Dorsolateral prefrontal cortex (tissue), 122 donors: ENCODE measurements at places on chromosomes 5 and 9. TPM values are rescaled to one million over a fixed set of nuclear protein-coding genes. Genes with fewer than 3 reads are reported as not detected.

DNA sequence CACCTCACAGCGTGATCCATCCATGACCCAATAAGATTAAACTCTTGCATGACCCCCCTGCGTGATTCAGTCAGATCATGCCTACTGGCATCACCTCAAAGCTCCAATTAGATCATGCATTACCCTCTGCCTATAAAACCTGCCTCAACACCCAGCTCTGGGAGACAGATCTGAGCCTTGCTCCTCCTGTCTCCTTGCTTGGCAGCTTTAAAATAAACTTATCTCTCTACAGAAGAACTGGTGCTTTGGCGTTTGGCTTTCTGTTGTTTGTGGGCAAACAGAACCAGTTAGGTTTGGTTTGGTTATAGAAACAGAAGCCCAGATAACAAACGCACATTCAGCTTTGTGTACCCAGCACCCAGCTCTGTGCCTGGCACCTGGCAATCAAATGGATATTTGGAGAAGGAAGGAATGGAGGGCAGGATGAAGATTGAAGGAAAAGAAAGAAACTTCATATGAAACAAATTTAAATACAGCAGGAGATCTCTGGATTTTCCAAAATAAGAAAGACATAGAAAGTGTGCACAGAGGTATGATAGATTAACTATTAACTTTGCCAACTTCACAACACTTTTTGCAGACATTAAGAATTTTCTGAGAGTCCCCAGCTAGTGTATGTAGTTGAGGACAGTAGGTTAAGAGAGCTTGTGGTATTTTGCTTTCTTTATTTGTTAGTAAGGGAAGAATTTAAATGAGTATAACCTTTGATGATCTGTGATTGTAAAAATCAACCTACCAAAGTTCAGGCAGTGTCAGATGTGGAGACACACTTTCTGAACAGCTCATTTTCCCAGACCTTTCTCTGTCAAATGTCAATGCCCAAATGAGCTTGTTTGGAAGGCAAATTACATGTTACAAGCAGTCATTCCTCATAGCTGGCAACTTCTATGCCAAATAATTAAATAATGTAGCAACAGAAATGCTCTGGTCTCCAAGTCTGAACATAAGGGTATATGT, 102.1 kb upstream of the ASTN2 start:
- DNase-seq, result no peak

DNA sequence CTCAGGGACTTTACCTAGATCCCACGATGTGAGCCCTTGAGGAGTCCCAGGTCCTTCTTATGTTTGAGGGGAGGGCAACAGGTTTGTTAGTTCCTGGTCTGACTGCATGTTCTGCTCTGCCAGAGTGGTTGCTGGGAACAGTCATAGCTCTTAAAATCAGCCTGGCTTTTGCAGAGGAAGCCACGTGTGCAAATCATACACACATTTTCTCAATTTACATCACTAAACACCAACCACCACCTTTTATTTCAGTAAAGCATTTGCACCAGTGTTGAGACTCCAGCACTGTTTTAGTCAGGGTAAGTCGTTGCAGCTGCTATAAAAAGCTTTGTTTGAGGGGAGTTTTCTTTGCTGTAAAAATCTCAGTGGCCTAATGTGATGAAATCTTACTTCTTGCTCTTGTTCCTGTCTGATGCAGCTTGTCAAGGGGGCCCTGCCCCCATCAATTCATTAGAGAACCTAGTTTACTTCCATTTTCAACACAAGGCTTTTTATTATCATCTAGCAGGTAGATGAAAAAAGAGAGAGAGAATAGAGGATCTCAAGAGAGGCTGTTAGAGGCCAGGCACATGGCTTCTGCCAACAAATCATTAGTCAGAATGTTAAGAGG, 70.3 kb upstream of the VCAN start:
- DNase-seq, result no peak

DNA sequence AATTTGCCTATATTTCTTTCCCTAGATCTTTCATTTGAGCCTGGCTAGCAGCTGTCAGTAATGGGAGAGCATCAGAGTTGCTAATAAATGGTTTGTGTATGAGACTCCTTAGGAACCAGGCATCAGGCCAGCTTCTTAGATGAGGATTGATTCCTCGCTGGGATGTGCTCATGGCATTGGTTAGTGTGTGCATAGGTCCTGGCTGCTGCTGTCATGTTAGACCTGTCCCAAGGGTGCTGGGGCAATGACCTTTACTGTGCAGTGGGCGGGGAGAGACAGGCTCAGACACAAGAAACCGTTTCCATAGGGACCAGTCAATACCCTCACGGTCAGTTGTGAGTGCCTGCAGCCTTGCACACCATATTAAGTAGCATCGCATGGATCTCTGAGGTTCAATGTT, 112.3 kb upstream of the NR3C1 start:
- DNase-seq, result no peak

DNA sequence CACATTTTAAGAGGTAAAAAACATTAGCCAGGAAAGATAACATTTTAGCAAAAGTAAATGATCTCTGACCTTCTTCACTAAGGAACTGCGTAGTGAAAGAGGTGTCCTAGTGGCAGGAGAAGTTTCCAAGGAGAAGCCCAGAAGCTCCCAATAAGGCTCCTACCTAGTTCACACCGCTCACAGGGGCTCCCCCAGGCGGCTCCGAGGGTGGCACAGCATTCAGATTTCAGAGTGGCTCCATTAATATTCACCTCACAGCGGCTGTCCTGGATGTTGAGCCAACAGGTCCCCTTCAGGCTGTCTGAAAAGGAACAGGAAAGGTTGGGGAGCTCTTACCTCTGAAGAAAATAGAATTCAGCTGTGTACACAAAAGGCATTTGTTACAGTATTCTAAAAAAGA, 187.3 kb downstream of the FBN2 start:
- no peak for DNase-seq

The IRGM gene
- total RNA-seq, result not detected

The ACTBL2 gene
- not detected for total RNA-seq

DNA sequence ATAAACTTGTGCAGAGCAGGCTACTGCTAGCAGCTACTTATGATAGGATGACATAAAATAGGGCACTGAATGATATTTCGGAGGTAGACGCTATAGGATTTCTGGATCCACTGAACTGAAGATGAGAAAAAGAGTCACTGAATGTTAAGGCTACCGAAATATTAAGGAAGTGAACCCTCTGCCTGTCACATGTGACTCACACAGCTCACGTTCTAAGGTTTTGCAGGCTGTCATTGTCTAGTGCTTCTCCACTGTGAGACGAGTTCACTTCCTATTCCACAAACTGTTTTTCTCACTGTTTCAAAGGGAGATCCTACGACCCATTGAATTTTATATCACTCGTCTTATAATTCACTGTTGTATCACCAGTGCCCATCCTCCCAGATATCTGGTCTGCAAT, 100.8 kb downstream of the CTNND2 start:
- DNase-seq, result no peak

DNA sequence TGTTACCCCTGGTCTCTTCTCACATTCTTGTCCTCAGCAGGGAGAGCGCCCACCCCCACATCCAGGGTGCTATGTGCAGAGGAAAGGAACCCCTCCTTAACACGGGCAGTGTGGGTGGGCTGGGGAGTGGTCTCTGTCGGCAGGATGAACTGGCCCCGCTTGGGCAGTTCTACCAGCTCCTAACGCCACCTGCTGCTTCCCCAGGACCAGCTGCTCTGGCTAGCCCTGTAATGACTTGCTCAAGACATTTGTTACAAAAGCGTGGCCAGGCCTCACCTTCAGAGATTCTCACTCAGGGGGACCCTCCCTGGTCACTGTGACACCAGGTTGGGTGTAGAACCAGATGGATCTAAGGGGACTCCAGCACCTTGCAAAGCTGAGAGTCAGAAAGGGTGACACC, 82.4 kb downstream of the HMCN2 start:
- no peak for DNase-seq

DNA sequence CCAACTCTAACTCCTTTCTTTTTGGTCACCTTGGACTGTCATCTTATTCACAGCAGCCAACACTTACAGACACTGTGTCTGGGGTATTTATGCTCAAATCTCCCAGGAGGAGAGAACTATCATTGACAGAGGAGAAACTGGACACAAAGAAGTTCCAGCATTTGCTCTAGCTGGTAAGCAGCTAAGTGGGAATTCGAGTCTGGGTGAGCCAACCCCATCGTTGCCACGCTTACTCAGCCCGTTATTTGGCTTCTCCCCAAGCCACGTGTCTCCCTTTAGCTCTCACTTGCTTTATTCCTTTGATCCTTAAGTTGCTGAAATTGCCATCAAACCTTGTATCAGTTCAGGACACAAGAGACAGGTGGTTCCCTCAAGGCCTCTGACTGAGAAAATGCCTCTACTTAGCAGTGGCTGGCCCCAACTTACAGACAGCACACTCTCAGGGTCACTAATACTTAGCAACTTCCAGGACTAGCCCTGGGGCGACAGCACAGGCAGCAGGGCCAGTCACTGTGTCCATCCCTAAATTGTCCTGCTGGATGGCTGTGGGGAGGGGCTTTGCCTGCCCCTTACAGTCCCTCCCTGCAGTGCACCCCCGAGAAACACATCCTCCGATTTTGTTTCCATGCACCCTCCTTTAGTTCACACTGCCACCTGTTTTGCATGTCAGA, 1.4 kb downstream of the SLC36A2 start:
- DNase-seq, result no peak

DNA sequence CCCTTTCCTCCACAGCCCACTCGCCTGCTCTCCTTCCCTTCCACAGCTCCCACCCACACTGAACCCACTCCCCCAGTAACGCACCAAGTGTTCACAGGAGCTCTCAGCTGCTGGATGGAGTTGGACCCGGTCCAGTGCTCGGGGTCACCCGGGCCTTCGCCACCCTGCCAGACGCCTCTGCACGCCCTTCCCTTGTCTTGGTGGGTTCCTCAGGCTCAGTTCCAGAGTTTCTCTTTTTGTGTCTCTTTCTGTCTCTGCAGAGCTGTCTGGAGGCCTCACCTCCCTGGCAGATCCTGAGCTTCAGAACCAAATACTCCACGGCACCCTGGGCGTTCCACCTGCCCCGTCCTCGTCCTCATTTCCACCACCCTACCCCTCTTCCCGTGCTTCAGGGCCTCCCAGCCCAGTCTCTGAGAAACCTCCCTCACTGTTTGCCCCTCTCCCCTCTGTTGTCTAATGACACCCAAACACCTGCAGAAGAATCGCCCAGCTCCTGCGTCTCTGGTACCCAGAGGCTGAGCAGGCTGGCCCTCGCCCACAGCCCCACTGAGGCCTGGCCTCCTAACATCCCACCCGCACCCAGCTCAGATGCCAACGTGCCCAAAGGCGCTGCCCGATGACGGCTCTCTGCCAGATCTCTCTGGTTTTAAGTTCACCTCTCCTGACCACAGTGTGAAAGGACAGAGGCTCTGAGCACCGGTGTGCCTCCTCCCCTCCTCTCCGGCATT, 74.3 kb downstream of the COL23A1 start:
- no peak for DNase-seq

The MBLAC2 gene
- total RNA-seq, result 15.8 TPM

The HSPA4 gene
- total RNA-seq, result 98.6 TPM

DNA sequence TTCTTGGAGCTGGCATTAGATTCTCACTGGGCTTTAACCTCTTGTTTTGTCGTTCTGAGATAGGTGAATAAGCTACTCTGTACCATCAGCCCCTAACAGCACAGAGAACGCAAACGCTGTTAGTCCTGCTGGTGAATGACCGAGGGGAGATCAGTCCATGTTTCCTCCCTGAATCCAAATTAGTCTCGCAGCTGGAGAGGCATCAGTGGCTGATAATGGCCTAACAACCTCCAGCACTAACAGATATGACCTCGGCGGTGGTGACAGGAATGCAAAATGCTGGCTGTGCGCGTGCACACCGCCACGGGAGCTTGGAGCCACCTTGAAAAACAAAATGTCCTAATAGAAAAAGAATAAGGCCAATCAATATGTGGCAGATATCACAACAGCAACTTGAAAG, 77.6 kb upstream of the IRX1 start:
- no peak for DNase-seq

- DNase-seq, result no peak
Observed at GRCh38 chr9:82940376-82940775, 122.6 kb downstream of the RASEF start.

DNA sequence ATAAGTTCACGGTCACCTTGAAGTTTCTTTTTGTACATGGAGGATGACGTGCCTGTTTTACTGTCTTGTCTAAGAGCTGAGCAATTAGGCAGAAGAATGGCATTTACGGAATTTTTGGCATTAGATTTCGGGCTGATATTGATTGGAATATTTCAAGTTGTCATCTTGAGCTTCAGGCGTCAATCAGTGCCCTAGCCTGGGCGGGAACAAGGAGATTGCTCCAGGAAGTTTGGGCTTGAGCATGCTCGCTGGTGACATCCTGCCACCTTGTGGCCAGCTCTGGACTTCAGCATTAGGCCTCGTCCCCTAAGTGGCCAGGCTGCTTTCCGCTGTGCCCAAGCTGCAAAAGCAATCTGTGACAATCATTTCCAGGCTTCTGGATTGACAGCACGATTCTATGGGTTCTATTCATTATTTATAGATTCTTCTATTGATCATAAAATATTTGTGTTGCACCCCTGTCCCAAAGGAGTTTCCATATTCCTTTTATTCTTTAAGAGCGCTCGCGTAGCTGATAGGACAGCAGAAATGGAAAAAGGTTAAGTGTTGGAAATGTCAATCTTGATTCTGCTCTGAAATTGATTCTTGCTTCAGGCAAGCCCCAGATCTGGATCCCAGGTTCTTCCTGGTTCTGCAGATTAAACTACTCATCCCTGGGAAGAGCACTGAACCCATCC, 79.3 kb downstream of the SLC28A3 start:
- DNase-seq, result peak; percentile 80

- DNase-seq, result no peak
Observed at GRCh38 chr9:93270976-93271375, 87.0 kb downstream of the WNK2 start.

The CAPSL gene
- not detected for total RNA-seq

DNA sequence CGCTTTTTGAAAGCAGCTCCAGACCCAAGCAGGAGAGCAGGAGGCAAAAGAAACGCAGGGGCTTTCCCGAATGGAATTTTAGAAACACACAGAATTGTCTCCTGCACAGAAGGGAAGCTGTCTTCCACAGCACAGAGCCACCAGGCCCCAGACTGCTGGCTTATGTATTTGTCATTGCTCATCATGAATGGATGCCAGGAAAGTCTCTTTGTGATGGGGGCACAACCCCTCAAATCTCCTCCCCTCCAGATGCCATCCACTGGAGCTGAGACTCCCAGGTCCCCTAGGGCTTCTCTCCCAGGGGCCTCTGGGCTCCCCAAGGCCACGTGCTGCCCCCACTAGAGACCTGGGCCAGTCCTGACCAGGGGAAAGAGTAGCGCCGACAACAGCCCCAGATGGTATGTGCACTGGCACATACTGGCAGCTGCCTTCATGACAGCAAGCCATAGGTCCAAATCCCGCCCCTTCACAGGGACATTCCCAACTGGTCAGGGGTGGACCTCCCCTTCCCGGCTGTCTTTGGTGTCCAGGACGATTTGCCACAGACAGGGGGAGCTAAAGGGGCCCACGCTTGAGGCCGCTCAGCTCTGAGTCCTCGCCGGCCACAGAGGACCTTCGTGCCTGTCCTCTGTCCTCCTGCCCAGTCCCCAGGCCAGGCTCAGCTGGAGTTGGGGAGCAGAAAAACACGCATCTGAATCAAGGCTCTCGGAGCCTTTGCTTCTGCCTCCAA, 127.8 kb downstream of the KCNIP1 start:
- peak; percentile 54 for DNase-seq

GRCh38 chr9:34341659-34342295, 12.4 kb downstream of the NUDT2 start:
- DNase-seq, result no peak
